Neural crest cell (in vitro differentiated cells): ENCODE measurements at places on chromosomes 11 and 22.

GRCh38 chr11:86592047-86592591 is 80.3 kb downstream of the ME3 start:
- DNase-seq: no peak

- DNase-seq: peak; percentile 72
These were observed 5.0 kb downstream of the DGKZ start for GRCh38 chr11:46352063-46352841.

GRCh38 chr11:48148749-48149148 is 67.9 kb upstream of the OR4B1 start:
- no peak for DNase-seq

DNA sequence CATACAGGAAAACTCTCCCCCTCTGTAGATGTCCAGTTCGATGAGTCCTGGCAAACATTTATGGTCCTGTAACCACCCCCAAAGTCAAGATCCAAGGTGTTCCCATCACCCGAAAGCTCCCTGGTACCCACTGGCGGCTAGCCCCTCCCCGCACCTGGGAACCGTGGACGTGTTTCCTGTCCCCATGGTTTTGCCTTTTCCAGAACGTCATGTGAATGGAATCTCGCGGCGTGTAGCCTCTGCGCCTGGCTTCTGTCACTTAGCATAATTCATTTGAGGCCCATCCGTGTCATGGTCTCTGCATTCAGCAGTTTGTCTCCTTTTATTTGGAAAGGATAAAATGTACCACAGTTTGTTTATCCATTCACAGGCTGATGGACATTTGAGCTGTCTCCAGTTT is 106.3 kb downstream of the KCNQ1 start:
- DNase-seq: no peak

DNA sequence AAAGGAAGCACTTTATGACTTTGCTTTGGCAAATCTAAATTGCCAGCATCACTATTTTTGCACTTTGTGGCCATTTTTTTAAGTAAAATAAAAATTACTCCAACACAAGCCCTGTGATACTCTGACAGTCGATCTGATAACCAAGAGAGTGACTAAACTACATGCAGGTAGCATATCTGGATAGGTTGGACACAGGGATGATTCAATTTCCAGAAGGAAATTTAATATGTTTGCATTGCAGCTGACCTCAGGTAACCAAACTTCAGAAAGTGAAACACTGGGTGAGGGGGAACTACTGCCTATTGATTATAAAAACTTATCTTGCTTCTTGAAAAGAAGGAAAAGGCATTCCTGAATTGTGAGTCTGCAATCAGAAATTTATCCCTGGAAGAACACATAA is 13.9 kb downstream of the OR5B3 start:
- no peak for DNase-seq

DNA sequence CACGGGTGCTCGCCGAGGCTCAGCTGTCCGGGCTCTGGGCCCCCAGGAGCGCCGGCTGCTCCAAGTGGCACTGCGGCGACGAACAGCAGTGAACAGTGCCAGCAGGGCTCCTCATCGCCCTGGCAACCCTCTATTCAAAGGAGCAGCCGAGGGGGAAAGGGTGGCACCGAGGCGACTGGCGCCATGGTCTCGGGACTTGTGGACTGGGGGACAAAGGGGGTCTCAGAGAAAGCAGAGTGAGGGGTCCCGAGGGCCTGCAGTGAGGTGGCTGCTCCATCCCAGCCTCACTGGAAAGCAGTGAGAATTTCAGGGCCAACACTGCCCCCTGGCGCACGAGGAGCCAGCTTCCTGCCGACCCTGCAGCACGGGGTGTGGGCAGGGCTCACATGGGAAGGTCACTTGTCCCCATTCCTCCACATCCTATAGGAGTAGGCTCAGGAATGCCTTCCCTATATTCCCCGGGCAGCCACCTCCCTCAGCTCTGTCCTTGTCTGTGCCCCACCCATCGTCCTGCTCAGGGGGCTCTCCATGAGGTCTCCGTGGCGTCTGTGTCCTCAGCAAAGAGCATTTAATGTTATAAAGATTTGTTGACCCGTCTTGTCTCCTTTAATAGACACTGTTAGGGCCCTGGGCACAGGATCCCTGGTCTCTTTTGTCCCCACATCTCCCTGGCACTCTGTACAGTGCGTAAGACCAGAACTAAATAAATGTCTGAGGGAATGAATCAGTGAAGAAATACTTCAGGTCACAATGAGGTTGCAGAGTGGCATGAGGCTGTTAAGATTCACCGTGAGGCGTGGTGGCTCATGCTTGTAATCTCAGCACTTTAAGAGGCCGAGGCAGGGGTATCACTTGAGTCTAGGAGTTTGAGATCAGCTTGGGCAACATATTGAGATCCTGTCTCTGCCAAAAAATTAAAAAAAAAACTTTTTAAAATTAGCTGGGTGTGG is 26.4 kb downstream of the LRFN4 start:
- peak; percentile 80 for DNase-seq

GRCh38 chr22:20194681-20195593 is 44.1 kb upstream of the CCDC188 start:
- DNase-seq: no peak

- no peak for DNase-seq
These were observed 21.3 kb upstream of the KDM4E start for GRCh38 chr11:95003716-95004115.

GRCh38 chr11:72834905-72835304 is 20.7 kb downstream of the ATG16L2 start:
- no peak for DNase-seq

DNA sequence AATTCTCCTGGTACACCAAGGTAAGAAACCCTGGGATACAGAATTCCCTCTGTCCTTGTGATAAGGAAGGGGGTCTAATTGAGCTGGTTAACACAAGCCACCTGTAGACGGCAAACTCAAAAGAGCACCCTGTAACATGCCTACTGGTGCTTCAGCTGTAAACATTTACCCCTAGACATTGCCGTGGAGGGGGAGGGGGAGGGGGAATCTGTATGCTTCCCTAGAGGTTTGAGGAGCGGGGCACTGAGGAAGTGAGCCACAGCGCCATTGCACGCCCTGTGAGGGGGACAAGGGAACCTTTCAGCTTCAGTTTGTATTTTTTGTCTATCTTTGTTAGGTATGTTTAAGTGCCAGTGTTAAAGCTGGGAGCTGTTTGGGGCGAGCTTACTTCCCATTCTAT is 99.8 kb downstream of the AASDHPPT start:
- DNase-seq: no peak

GRCh38 chr11:129804012-129804411 is 11.6 kb upstream of the TMEM45B start:
- DNase-seq: no peak
